Inflammatory macrophage (primary cell): ENCODE measurements at places on chromosomes 2 and 18.

DNA sequence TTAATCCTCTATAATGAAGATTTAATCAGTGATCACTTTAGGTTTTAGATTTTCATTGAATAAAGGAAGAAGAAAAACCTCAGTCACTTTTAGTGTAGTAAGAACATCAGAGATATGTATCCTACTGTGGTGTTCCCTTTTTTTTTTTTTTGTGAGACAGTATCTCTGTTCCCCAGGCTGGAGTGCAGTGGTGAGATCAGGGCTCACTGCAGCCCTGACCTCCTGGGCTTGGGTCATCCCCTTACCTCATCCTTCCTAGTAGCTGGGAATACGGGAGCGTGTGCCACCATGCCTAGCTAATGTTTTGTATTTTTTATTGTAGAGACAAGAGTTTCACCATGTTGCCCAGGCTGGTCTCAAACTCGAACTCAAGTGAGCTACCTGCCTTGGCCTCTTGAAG lies 5.1 kb downstream of the SLC39A10 start:
- DNase-seq: peak; percentile 62

- no peak for DNase-seq
Observed at GRCh38 chr18:58257461-58257860, 213.4 kb downstream of the NEDD4L start.

- DNase-seq: no peak
Observed at GRCh38 chr2:23656597-23656973, 270.3 kb downstream of the ATAD2B start.

DNA sequence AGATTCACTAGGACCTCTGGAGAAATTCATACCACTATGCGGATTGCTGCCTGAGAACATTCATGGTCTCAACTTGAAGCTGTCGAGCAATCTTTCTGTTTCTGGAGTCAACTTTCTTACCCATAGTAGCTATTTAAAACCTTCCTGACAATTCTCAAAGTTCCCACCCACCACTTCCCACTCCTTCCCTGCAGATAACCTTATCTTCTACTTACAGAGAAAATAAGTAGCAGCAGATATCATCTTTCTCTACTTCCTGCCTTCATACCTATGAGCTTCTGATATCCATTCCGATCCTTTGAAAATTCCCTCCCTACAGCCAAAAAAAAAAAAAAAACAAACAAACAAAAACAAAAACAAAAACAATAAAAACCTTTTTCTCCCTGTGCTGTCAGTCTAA lies 81.2 kb upstream of the CYRIA start:
- DNase-seq: no peak

DNA sequence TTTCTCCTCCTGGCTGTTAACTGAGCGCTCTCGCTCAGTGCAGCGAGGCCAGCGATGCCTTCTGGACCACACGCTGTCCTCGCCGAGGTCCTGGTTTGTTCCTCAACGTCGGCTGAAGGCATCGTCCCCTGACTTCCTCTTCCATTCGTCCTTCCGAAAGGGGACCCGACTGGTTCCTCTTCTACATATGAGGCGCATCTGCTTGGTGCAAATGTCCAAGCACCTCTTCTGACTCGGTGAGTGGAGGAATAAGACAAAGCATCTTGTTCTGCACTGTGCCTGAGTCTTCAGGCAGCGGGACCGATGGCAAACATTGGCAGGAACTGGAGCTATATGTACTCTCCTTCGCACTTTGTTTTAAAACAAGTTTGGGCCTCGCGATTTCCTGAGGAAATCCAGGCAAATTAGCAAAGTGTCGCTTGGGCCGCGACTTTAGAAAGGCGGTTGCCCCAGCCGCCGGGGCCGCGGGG lies 621 bp upstream of the KCNS3 start:
- peak; percentile 52 for DNase-seq

DNA sequence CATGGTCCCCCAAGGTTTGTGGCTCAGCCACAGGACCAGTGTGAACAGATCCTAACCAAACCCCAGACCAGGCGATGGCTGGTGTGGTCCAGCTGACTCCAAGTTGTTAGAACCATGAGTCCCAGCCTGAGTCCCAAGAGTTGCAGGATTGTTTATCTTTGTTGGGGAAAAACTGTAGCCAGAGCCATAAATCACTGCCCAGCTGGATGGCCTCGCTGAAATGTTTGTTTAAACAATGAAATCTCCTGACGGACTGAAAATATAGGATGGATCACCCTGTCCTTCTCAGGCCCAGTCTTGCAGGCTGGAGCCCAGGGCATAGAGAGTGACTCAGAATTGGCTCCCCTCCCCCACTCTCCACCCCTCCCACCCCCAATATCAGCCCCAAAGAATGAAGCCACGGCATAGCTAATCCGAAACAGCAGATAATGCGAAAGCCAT lies 36.4 kb downstream of the PKDCC start:
- no peak for DNase-seq

- no peak for DNase-seq
Observed at GRCh38 chr18:55400590-55401541, 187.1 kb downstream of the TCF4 start.

DNA sequence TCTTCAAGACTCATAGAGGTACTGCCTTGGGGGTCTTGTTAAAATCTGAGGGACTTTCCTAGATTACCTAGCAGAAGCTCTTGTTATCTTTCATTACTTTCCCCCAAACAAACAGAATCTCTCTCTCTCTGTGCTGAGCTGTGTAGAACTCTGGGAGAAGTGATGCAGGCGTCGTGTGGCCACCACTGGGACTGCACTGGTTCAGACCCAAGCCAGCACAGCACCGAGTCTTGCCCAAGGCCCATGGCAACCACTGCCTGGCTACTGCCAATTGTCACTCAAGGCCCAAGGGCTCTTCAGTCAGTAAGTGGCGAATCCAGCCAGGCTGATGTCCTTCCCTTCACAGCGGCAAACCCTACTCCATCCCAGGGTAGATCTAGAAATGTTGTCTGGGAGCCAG lies 28.6 kb downstream of the PPP1R1C start:
- no peak for DNase-seq

DNA sequence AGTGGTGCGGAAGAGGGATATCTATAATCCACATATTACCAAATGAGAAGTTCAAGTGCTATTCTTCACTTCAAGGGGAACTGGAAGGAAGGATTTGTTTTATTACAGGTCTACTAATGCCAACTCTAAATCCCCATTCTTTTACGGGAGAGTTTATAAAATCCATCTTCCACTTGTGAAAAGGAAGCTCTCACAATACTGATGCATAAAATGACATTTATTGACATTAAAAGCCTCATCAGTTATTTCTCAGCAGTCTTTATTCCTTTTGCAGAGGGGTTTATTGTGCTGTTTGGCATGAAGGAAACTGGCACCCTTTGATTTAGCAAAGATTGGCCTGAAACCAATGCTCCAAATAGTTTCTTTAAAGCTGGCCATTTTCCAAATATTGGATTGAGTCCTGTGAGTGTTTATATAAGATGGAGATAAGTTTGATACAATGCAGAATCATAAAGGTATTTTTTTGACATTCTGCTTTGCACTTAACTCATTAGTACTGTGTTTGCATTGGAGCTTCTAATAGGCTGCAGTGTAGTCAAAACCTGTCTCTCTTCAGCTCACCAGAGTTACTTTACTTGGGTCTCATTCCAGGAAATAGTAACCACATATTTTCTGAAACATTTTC lies 26.6 kb downstream of the LRP1B start:
- DNase-seq: no peak

DNA sequence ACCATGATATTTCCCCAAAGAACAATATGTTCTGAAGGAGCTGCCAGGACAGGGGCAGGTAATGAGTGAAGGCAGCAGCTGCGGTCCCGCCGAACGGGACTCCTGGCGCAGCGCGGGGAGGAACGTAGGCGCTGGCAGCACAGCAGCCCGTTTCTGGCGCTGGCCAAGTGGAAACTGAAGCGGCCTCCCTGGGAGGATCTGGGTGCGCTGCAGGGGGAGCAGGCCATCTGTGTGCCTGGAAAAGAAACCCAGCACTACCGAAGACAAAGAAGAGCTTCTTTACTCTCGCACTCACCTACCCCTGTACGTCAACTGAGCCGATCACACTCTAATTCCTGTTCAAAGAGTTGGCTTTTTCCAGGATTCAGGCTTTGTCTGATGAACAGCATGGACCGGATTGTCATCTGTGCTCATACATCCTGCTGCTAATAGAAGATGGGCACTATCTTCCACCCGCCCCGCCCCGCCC lies 11.8 kb downstream of the G6PC2 start:
- DNase-seq: no peak

DNA sequence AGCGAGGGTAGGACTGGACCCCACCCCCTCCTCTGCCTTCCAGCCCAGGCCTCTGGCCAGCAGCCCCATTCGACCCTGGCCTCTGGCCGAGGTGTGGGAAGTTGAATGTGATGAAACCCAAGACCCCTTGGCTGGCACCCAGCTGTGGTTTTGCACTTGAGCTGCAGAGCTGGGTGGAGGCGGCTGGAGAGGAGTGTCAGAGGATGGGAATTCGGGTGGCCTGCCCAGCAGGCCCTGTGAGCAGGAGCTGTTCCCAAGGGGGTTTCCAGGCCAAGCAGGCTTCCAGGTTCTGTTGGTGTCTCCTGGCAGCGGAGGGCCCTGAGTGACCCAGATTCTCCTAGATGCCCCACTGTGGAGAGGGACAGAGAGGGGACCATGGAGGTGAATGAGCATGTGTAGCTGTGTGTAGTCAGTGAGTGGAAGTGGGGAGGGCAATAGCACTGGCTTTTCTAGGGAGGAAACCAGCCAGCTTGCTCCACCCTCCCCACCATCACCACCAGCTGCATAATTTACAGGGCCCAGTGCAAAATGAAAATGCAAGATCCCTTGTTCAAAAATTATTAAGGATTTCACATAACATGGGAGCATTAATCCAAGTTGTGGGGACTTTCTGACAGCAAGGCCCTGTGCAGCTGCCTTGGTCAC lies 172.2 kb upstream of the HAAO start:
- DNase-seq: no peak

GRCh38 chr18:12837747-12838146 lies 46.3 kb downstream of the PTPN2 start:
- DNase-seq: no peak

DNA sequence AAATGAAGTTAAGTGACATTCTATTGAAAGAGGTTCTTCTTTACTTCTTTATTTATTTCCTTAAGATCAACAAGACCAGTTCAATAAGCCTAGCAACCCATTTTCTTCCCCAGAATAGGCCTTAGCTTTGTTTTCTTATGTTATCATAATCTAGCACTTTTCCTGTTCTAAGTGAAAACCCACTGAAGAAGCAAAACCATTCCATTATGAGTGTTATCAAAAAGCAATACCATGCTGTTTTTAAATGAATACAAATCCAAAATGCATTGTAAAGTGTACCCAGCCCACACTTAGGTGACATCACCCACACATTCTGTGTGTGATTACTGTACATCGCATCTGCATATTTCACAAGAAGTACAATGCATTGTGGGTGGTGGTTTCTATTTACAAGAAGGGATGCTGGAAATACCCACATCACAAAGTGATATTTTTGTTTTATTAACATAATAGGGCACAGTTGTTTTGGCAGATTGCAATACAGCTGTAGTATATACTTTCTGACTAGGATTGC lies 679.5 kb downstream of the KCNJ3 start:
- DNase-seq: peak; percentile 1

GRCh38 chr2:151638191-151638933 lies 95.9 kb downstream of the NEB start:
- peak; percentile 29 for DNase-seq

- DNase-seq: no peak
Observed at GRCh38 chr2:216073773-216074172, 7.8 kb downstream of the PECR start.

GRCh38 chr2:33492399-33493134 lies 16.1 kb downstream of the RASGRP3 start:
- DNase-seq: no peak

- DNase-seq: peak; percentile 84
Observed at GRCh38 chr2:98468621-98469236, 24.1 kb downstream of the INPP4A start.
